ENCODE measurements at places on chromosomes 3 and 15. TPM values are rescaled to one million over a fixed set of nuclear protein-coding genes. Genes with fewer than 3 reads are reported as not detected.
A peak's percentile ranks its signal among the peaks of the same experiment; 100 is the strongest.

- no peak for DNase-seq
These were observed 18.5 kb downstream of the SNUPN start for GRCh38 chr15:75606711-75607699.

GRCh38 chr3:129180461-129180860 is 3.2 kb downstream of the CNBP start:
- peak; percentile 32 for DNase-seq

- peak; percentile 24 for DNase-seq
These were observed 539.5 kb downstream of the NAALADL2 start for GRCh38 chr3:175398676-175399075.

DNA sequence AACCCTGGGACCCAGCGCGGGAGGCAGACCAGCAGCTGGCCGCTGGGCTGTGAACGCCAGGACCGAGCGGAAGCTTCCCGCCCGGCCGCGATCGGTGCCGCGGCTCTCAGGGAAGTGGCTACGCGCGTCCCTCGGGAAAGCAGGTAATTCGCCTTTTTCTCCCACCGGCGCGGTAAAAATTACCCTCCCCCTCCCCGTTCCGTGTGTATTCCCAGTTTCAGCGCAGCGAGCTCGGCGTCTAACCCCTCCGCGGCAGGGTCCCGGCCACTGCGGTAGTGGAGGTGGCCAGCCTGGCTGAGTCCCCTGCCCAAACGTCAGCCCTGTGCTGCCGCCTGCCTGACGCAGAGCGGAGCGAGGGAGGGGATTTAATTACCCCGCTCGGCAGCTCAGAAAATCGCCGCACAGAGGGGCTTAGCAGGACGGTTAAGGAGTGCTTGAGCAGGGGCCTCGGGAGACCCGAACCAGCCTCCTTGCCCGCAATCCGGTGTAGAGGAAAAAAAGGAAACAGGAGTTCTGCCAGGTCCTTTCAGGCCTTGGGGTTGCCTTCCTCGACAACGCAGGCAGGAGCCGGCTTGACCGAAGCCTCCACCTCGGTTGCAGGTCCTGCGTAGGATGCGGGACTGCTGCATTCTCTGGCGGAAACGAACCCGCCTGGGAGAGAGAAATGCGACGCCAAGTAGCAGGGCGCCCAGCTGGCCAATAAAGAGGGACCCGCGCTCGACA is 2.9 kb downstream of the GATA2 start:
- DNase-seq, result peak; percentile 37

GRCh38 chr15:20340931-20341661 is 200.5 kb downstream of the GOLGA6L6 start:
- peak; percentile 54 for DNase-seq

- no peak for DNase-seq
These were observed 22.6 kb downstream of the ZNF80 start for GRCh38 chr3:114214542-114215341.

DNA sequence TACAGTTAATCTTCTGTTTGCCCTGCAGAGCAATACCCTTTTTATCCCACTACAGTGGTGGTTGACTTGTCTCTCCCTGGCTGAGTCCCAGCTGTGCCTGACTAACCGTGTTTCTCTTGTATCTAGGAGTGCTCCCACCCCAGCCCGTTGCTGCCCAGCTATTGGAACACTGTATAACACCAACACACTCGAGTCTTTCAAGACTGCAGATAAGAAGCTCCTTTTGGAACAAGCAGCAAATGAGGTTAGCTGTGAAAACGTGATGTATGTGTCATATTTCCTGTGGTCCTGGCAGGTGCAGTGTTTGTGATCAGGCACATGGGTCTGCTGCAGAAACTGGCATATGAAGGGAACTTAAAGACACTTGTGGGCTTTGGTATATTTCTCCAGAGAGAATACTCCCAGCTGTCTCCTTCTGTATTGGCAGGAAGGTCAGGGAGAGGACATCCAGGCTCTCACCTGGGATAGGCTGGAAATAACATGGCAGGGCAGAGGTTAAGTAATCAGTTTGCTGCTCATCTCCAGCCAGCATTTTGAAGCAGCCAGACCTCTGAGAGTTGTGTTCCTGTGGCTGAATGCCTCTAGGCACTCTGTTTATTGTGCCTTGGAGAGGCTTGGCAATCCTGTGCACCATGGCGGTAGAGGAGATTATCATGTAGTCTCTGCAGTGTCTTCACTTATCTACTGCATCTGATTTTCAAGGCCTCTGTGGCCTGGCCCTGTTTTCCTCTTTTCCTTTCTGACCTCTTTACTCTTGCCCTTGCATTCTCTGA is 34.8 kb downstream of the ATG7 start:
- DNase-seq, result peak; percentile 5

GRCh38 chr15:101293122-101293521 is 1.9 kb downstream of the SNRPA1 start:
- no peak for DNase-seq

DNA sequence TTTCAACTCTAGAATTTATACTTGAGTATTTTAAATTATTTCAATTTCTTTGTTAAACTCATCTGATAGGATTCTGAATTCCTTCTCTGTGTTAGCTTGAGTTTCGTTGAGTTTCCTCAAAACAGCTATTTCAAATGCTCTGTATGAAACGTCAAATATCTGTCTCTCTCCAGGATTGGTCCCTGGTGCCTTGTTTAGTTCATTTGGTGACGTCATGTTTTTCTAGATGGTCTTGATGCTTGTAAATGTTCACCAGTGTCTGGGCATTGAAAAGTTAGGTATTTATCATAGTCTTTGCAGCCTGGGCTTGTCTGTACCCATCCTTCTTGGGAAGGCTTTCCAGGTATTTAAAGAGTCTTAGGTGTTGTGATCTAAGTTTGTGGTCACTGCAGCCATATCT is 151.1 kb downstream of the KCNAB1 start:
- no peak for DNase-seq

DNA sequence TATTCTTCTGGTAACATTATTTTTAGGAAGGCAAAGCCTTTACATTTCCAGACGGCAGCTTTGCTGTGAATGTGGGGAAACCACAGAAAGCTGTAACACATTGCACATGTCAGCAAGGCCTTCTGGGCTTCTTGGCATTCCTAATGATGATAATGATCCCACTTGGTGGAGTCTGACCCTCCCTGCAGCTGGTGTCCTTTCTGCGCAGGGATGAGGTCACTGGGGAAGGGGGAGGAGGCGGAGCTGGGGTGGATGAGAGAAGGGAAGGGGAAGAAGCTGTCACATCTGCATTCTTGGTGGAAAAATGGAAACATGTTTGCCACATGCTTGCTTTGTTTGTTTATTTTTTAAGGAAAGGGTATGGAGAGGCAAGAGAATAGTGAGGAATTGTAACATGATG is 68.6 kb downstream of the FILIP1L start:
- peak; percentile 66 for DNase-seq

- no peak for DNase-seq
These were observed 117.0 kb upstream of the TSPAN3 start for GRCh38 chr15:77187751-77188464.

- no peak for DNase-seq
These were observed 19.9 kb downstream of the SLC6A6 start for GRCh38 chr3:14422016-14422963.

- no peak for DNase-seq
These were observed 35.9 kb downstream of the SLC12A1 start for GRCh38 chr15:48242015-48242414.

- no peak for DNase-seq
These were observed 18.7 kb downstream of the CACNA2D2 start for GRCh38 chr3:50484722-50485121.

GRCh38 chr3:21041621-21042020 is 709.4 kb downstream of the ZNF385D start:
- DNase-seq, result no peak

DNA sequence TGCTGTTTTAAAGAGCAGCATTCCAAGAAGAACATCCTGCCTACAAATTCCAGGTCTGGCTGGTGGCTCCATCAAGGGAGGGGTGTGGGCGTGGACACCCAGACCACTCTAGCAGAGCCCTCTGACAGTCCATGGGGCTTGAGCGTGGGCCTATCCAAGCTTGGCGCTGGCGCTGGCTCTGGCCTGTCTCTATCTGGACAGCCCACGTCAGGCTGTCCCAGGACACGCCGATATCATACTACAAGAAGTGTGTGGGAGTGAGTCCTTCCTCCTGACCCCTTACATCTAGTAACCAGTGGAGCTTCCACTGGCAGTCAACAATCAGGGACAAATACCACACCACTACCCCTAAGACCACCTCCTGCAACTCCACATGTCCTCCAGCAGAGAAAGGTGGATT is 17.1 kb upstream of the DUSP7 start:
- no peak for DNase-seq

GRCh38 chr3:108222853-108223565 is 785 bp upstream of the IFT57 start:
- no peak for DNase-seq

DNA sequence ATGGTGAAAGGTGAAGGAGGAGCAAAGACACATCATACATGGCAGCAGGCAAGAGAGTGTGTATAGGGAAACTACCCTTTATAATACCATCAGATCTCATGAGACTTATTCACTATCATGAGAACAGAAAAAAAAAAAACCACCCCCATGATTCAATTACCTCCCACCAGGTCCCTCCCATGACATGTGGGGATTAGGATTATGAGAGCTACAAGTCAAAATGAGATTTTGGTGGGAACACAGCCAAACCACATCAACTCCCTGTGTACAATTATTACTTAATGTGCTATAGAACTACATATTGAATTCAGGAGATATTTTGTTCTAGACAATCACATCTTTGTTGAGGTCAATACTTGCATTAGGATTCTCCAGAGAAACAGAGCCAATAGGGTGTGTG is 313.4 kb downstream of the CNTN6 start:
- DNase-seq, result no peak

DNA sequence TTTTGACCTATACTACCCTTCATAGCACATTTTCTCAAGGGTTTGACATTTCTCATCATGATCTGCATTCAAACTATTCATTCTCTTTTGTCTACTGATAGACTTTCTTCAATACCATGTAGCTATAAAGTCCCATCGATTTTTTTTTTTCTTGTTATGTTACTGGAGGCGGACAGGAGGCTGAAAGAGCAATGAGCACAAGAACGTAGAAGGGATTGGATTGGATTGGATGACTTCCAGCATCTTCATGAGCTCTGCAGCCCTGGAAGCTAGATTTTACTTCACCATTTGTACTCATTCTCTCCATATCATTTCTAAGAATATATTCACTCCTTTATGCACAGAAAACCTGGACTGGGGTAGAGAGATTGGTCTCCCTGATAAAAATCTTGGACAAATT is 43.2 kb downstream of the DUT start:
- DNase-seq, result no peak

DNA sequence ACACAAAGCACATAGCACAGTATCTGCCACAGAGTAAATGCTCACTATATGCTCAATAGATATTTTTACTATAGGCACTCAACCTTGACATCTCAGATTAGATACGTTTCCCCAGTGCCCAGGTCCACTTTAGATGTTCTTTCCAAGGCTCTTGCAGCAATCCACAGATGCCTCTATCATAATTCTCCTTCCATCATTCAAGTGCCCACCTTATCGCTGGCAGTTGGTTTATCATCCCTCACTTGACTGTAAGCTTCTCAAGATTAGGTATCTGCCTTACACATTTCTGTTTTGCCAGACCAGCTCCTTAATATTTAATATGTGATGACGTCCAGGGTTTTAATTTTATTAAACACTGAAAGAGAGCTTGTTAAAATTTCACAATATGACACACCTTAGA is 8.6 kb downstream of the NCEH1 start:
- DNase-seq, result no peak

- no peak for DNase-seq
These were observed 499.1 kb downstream of the MAGI1 start for GRCh38 chr3:65539616-65540015.

- DNase-seq, result no peak
These were observed 37.7 kb downstream of the ABHD5 start for GRCh38 chr3:43728476-43728875.

The ZKSCAN7 gene
- not detected for total RNA-seq

The BNC1 gene
- 23.5 TPM for total RNA-seq

The SCAMP5 gene
- total RNA-seq, result 3.4 TPM

The SERPINI1 gene
- 11.9 TPM for total RNA-seq

The EIF1B gene
- 11.8 TPM for total RNA-seq

The MITF gene
- 4.7 TPM for total RNA-seq

The HMCES gene
- 81.0 TPM for total RNA-seq
